Stimulated activated CD4-positive, alpha-beta T cell treated with anti-CD3 and anti-CD28 coated beads, Interleukin-1b, Interleukin-23, amount 100 ng/mL, for 48 hours (primary cell): ENCODE measurements at places on chromosomes 3 and 15.

DNA sequence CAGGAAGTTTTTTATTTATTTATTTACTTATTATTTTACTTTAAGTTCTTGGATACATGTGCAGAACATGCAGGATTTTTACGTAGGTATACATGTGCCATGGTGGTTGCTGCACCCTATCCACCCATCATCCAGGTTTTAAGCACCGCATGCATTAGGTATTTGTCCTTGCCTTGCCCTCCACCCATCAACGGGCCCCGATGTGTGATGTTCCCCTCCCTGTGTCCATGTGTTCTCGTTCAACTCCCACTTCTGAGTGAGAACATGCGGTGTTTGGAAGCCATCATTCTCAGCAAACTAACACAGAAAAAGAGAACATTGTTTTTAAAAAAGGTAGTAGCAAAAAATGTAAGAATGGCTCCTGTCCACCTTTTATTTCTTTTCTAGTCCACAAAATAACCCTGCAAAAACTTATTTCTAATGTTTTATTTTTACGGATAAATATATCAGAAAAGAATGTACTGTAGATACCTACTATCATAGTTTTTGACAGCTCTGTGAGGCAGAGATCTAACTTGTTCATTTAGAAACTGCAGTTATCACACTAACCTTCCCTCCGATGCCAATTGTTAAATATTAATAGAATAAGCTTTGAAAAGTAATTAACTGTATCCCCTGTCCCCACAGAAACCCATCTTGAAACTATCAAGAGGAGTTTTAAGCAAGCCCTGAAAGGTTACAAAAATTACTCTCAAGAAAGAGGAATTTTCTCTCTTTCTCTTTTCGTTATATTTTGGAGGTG lies 189.2 kb downstream of the LPP start:
- no peak for DNase-seq

GRCh38 chr3:46932455-46933225 lies 43.9 kb downstream of the CCDC12 start:
- no peak for DNase-seq

DNA sequence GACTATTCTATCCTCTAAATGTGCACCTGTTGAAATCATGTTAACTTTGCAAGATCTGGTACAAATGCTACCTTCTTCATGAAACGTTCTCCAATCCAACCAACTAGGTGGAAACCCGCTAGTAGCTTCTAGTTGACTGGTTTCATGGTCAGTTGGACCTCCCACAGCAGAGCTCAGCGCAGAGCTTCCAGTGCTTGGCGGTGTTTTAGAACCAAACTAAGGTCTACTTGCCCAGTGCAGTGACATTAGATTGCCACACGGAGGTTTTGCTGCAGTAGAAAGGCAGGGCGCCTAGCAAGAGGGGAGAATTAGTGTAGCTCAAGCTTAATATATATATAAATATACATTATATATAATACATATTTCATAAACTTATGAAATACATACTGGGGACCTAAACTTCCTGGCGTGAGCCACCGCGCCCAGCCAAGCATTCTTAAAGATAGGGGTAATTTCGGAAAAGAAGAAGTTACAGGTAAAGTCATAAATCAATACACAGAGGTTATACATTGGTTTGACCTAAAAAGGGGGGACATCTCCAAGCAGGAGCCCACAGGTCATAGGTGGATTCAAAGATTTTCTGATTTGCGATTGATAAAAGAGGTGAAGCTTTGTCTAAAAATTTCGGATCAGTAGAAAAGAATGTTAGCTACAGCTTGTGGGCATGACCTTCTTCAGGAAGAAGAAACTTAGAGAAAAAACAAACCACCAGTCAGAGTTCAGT lies 2.1 kb upstream of the OXSR1 start:
- DNase-seq: no peak

DNA sequence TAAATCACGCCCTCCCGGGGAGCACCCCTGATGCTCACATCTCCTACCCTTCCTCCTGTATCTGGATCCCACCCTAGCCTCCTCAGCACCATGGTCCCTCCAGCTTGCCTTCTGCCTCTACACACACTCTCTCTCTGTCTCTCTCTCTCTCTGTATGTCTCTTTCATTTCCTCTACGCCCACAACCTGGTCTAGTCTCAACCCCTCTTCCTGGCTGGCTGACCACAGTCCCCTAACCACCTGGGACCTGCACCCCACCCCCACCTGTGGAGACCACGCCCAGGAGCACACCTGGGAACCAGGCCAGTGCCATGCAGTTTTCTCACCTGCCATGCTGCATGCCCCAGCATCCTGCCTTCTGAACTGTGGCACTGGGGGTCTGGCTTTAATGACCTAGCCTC lies 4.0 kb upstream of the CFAP100 start:
- DNase-seq: no peak

DNA sequence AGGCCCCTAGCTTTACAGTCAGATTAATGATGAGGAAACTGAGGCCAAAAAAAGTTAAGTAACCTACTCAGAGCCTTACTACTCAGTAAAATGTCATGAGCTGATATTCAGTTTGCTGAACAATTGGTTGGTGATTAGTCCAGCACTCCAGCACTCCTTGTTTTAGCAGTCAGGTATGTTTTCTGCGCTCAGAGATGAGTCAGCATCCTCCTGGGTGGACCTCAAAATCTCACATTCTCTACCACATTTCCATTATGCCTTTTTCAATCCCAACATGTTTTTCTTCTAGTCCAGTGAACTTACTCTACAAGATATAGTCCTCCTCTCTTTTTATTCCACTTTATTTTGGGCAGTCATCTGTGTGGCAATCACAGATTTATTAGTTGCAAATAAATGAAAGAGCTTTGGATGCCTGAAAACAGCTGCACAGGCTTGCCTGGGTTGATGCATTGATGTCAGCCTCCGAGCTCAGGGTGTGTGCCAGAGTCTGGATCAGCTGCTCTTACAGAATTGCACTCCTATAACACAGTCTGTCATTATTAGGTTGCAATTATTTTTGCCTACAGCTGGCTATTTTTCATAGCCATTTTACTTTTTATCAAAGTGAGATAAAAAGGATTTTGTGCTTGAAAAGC lies 133.2 kb downstream of the ARPP21 start:
- DNase-seq: no peak

DNA sequence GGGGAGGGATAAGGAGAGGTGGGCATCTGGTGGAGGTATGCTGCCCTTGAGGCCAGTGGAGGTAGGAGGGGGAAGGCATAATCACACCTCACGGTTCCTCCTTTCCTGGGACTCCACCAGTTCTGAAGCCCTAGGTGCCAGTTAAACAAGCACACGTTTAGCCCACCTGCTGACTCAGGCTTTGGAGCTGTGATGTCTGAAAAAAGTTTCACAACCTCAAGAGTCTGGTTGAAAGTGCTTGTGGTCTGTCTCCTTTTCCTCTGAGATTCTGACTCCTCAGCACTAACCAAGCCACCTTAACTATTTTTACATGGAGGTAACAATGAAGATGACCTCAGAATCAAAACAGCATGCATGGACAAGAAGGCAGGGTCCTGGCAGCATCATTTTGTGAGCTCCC lies 23.0 kb downstream of the HPS3 start:
- DNase-seq: peak; percentile 15

DNA sequence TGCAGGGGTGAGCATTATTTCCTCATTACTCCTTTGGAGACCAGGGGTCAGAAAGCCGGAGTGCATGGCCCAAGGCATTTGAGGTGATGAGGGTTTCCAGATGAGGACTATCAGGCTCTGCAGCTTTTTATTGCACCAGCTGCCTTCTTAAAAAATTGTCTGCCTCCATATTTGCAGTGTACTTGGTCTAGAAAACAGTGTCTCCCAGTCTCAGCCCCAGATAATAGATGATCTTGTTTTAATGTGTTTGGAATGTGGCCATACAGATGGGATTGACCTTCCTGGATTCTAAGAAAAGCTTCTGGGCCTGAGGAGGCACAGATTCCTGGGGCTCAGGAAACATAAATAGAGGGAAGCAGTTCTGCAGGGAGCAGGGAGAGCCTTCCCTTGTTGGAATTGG lies 123.3 kb downstream of the GABRG3 start:
- DNase-seq: no peak

DNA sequence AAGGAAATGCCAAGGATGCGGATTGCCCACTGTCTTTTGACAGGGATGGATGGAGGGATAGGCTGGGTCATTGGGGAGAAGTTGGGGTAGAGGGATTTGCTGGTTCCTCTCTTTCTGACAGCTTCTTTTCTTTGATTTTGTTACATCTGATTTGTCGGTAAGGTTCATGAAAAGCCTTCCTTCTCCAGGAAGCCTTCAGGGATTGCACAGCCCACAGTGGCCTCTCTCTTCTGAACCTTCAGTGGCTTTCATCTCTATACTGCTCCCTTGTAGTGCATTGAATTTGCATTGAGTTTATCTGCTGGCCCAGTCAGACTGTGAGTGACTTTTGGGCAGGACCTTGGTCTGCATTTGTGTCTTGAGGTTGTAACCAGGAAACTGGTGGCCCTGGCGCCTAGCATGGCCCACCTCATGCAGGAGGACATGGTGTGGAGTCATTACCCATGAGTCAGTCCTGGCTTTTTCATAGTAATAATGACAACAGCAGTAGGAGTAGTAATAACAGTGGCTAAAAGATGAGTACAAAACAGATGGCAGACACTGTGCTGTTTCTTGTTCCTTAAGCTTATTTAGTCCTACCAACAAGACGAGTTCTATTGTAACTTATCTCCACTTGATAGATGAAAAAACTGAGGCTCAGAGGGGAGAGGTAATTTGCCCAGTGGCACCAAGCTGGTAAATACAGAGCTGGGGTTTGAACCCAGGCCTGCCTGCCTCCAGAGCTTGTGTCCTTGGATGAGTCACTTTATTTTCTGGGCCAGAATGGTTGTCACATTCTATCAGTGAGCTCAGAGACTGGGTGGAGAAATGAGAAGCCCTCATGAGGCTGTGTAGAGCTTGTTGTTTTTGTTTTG lies 28.4 kb downstream of the SMAD6 start:
- DNase-seq: peak; percentile 31

- DNase-seq: no peak
These were observed 5.5 kb downstream of the ABCC5 start for GRCh38 chr3:184011937-184012889.

- DNase-seq: peak; percentile 56
These were observed 74.3 kb downstream of the MYO1E start for GRCh38 chr15:59298225-59298853.

DNA sequence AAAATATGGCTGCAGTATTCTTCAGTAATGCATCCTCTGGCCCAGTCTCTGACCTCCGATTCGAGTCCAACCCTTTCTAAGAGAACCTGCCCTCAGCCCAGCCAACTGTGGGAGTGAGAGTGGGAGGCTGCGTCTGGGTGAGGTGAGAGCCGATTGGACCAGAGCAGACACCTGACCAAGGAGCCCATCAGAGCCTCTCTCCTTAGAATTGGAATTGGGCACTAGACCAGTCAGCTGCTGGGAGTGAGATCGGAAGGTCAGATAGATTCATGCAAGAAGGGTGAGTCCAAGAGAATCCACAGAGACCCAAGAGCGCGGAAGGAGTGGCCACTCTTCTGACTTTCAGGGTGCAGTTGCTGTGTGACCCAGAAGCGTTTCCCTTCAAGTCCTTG lies 10.2 kb downstream of the RASL12 start:
- no peak for DNase-seq

GRCh38 chr3:136018876-136019275 lies 53.3 kb downstream of the PPP2R3A start:
- DNase-seq: no peak

- DNase-seq: no peak
These were observed 28.0 kb upstream of the VGLL4 start for GRCh38 chr3:11671648-11672100.

- no peak for DNase-seq
These were observed 466.4 kb upstream of the SGO1 start for GRCh38 chr3:20652231-20652986.

DNA sequence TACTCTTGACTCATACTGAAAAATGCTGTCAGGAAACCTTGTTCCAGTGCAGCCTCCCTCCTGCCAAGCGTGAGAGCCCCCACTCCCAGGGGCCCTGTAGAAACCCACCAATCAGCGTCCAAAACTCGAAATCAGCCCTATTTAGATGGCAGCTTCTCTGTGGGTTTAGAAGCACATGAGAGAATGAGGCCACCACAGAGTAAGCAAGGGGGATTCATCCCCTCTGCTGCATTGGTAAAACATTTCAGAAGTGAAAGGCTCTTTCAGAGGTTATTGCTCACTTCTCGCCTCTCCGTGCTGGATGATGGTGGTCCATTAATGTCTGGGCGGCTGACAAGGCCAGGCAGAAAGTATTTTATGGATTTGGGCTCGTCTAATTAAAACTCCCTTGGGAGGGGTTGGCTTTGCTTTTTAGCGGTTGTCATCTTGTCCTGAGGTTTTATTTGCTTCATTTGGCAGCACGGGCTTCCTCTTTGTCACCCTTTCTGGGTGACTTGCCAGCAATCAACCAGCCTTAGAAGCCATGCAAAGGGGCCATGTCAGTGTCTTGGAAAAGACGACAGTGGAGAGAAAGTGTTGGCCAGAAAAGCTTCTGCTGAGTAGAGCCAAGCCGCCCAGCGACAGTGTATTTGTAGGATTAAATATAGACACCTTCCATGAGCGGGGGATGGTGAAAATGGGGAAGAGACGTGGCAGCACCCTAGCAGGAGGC lies 145.5 kb downstream of the ATP10A start:
- DNase-seq: no peak

DNA sequence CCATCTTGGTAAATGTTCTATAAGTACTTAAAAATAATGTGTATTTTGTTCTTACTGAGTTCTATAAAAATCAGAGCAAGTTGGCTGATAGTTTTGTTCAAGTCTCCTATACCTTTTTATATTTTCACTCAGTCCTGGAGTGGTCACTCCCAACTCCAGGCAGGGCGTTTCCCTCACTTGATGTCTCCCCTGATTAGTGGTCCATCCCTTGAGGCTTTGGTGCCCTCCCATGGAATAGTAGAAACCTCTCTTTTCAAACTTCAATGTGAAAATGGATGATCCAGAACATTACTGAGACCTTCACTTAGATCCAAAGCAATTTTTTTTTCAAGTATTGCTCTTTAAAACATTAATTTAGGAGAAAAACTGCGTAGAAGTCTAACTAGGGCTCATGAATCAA lies 25.0 kb upstream of the SCN10A start:
- DNase-seq: no peak

GRCh38 chr3:16668776-16669545 lies 63.7 kb upstream of the DAZL start:
- no peak for DNase-seq

- DNase-seq: no peak
These were observed 196.1 kb downstream of the ADAMTSL3 start for GRCh38 chr15:83850015-83850414.

DNA sequence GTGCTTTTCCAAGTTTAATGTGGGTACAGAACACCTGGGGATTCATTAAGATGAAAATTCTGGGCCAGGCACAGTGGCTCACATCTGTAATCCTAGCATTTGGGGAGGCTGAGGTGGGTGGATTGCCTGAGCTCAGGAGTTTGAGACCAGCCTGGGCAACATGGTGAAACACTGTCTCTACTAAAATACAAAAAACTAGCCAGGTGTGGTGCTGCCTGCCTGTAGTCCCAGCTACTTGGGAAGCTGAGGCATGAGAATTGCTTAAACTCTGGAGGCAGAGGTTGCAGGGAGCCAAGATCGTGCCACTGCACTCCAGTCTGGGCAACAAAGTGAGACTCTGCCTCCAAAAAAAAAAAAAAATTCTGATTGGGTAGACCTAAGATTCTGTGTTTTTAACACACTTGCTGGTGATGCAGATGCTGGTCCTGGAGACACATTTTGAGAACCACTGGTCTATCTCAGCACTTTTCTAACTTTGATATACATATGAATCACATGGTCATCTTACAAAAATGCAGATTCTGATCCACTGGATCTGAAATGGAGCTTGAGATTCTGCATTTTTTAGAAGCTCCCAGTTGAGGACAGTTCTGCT lies 223.8 kb upstream of the SATB1 start:
- DNase-seq: peak; percentile 5

- no peak for DNase-seq
These were observed 6.1 kb downstream of the MOBP start for GRCh38 chr3:39473452-39474125.
